Stimulated activated CD8-positive, alpha-beta memory T cell treated with anti-CD3 and anti-CD28 coated beads, Interleukin-12 subunit alpha, Interleukin-12 subunit beta, amount 100 ng/mL, for 1 hour (primary cell): ENCODE measurements at places on chromosomes 4 and X.

GRCh38 chr4:19382993-19383756 lies 868.5 kb upstream of the SLIT2 start:
- no peak for DNase-seq

DNA sequence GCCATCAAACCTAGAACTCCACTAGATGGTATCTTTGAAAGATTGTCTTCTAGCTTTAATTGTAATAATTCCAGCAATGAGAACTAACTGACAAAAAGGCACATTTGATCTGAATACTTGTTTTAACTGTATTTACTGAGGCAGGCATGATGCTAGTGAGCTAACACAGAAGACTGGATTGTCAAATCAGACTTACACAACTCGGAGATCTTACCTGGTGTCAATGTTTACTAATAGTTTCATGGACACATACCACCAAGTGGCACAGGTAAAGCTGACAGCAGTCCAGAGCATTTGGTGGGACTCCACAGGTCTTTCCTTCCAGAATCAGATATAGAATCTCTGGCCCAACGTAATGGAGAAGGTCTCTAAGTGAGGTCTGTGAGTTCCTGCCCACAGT lies 229.9 kb upstream of the BOD1L1 start:
- DNase-seq: no peak

- DNase-seq: no peak
Observed at GRCh38 chr4:81631958-81632441, 160.3 kb upstream of the RASGEF1B start.

DNA sequence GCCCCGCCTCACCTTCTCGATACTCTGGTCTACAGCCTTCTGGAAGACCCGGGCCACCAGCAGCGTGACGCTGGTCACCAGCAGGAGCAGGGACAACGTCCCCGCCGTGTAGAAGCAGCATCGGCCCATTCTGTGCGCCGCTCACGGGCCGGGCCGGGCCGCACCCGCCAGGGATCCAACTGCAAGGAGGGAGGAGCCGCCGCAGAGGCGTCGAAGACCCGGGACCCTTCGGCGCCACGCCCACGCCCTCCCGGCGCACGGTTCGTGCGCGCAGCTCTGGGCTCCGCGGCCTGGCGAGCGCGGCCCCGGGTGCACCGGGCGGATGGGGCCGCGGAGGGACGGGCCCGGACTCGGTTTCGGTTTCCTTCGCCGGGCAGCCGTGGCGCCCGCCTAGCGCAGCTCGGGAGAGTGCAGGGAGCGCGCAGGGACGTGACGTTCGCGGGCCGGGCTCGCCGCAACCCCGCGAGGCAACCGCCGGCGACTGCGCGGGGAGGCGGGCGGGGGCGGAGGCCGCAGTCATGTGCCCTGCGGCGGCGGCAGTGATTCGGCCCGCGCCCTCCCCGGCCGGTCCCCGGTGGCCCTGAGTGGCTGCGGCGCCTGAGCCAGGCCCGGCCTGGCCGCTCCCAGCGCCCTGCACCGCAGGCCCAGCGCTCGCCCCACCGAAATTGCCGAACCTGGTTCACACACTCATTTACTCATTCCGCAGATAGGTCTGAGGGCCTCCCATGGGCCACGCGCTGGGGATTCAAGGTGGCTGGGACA lies at the start of gene SCARB2:
Gene SCARB2, minus strand, starts transcription at position 410 of the 762 bp plus-strand sequence. Its CDS starts 281 bp downstream, at position 129.
- peak; percentile 50 for DNase-seq

- DNase-seq: no peak
Observed at GRCh38 chr4:144480068-144480467, 165.9 kb upstream of the HHIP start.

DNA sequence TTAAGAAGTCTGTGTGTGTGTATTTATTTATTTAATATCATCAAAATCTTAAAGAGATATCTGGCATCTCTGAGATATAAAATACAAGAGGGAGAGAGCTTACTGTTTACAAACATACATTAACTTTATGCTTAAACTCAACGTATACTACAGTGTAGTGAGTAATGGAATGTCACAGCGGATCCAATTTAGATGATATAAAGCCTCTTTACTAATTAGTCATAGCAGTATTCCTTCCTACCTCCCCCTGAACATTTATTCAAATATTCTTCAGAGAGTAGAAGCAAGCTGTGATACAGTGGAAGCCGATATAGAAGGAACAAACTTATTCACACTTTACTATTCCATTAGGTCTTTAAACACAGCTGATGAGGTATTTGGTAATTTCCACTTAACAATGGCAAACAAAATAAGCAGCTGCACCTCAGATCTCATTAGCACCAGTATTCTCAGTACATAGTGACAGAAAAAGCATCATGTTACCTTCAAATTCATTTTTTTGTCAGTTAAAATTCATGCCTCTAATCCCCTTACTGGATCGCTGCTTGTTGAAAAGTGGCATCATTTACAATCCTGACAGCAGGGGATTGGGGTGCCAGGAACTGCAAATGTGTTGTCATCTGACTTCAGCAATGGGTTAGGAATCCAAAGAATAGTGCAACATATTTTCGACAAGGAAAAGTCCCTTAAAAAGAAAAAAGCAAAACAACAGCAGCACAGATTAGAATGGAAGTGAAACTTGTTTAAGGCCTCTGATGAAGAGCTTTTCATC lies 658.7 kb upstream of the EPHA5 start:
- DNase-seq: no peak

DNA sequence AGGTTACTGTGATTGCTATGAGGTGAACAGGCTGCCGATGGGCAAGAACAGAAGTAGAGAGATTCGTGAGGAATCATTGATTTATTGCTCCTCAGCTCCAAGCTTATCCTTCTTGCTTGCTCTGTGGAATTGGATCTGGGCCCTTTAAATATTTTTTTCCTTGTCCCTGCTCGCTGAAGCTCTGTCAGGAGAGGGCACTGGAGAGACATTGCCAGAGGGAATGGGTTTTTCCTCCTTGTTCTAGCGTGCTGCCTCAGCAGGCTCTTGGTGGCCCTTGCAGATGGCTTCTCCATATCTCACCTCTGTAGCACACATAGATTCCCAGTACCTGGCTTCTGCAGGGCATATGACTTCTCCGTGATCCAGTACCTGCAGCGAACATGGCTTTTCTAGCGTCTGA lies 67.4 kb downstream of the CNGA2 start:
- no peak for DNase-seq

DNA sequence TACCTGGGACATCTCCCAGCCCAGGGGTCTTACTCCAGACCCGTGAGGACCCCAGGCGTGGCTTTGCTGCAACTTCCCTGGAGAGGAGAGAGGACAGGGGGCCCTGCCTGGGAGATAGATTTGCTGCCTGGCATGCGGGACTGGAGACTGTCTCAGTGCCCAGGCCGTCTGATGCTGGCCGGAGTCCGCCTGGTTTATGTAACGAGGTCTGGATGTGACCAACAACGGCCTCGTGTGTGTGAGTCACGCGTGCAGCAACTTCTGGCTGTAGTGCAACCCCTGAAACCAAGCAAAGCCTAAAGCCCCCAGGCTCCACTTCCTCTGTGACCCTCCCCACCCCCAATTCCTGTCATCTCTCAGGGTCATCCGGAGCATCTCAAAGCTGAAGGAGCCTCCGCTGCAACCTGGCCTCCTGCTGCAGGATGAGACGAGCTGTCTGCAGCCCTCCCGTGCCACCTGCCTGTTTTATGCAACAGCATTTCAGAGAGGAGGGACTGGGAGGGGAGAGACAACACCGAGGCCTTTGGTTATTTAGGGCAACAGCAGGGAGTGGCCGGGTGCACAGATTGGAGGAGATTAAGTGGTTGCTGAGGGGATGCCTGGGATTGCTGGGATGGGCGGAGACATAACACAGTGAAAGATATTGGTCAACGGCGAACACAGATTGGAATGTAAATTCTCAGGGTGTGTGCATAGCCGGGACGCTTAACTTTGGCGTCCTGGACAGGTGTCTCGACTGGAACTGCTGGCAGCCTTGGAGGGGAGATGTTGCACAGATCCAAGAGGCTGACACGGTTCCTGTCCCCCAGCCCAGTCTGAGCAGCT lies 16.0 kb downstream of the XG start:
- DNase-seq: no peak

GRCh38 chrX:2709556-2709955 lies 18.5 kb downstream of the CD99 start:
- no peak for DNase-seq

DNA sequence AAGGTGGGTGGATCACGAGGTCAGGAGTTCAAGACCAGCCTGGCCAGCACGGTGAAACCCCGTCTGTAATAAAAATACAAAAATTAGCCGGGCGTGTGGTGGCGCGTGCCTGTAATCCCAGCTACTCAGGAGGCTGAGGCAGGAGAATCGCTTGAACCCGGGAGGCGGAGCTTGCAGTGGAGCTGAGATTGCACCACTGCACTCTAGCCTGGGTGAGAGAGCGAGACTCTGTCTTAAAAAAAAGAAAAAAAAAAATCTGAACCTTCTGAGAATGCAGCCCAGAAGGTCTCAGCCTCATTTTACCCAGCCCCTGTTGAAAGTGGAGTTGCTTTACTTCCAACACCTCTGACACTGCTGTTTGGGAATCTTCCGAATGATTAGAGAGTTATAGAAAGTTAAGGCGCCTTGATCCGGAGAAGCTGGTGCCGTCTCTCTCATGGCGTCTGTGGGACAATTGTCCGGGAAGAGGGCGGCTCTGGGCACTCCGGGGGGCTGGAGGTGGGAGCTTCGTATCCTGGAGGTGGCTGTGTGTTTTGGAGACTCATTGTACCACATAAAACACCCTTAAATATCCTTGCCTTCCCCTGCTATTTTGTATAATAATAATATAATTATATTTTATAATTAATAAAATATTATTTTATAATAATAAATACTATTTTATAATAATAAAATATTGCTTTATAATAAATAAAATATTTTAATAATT lies 92.7 kb upstream of the PPP2R3B start:
- DNase-seq: no peak
